Activated naive CD8-positive, alpha-beta T cell treated with anti-CD3 and anti-CD28 coated beads, Interleukin-2, amount 50 U/mL, for 24 hours (primary cell): ENCODE measurements at places on chromosomes 12 and 14.

DNA sequence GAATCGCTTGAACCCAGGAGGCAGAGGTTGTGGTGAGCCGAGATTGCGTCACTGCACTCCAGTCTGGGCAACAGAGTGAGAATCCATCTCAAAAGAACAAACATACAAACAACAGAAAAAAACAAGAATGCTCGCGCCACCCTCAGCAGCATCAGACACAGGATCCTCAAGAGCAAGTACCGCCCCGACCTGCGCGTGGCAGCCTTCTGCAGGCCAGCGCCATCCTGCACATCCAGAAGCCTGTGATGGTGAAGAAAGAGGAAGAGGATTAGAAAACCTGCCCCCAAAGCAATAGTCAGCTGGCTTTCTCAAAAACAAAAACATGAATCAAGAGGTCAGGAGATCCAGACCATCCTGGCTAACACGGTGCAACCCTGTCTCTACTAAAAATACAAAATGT is 30.0 kb upstream of the EID3 start:
- DNase-seq: no peak
- H3K27ac ChIP-seq: no peak overlapping the region
- H3K4me1 ChIP-seq: peaks cover 8% of the 10 kb centered on the region
- no peaks in the 10 kb centered on the region for H3K27me3 ChIP-seq
- no peak overlapping the region for H3K4me3 ChIP-seq
- H3K36me3 ChIP-seq: no peaks in the 10 kb centered on the region

DNA sequence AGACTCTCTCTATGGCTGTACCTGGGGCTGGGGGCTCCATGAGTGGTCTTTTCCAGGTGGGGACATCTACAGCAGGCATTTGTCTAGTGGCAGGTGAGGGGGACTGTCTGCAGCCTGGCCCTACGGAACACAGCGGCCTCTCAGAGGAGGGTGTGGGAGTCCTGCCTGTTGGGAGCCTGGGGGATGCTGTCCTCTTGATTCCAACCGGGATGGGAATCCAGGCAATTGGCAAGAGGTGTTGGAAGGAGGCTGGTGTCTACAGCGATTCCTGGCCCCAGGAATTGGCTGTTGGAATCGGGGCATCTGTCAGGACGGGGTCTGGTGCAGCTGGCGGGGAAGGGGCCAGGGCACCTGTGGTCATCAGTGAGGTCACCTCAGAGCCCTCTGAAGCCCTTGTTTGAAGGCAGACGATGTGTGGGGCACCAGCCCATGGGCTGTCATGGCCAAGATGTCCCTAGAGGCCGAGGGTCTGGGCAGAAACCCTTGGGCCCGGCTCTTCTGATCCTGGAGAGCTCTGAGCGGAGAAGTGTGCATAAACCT is 386.3 kb downstream of the TMEM121 start:
- peaks cover 3% of the 10 kb centered on the region for H3K27me3 ChIP-seq
- H3K36me3 ChIP-seq: peaks cover 1% of the 10 kb centered on the region
- H3K4me3 ChIP-seq: no peak overlapping the region
- no peak overlapping the region for H3K27ac ChIP-seq
- peaks cover 7% of the 10 kb centered on the region for H3K4me1 ChIP-seq

GRCh38 chr12:89474615-89475014 is 50.0 kb downstream of the GALNT4 start:
- DNase-seq: no peak
- H3K36me3 ChIP-seq: peaks cover 1% of the 10 kb centered on the region
- H3K4me3 ChIP-seq: no peak overlapping the region
- peaks cover 58% of the 10 kb centered on the region for H3K4me1 ChIP-seq
- H3K27ac ChIP-seq: peak overlapping the region; percentile 45

DNA sequence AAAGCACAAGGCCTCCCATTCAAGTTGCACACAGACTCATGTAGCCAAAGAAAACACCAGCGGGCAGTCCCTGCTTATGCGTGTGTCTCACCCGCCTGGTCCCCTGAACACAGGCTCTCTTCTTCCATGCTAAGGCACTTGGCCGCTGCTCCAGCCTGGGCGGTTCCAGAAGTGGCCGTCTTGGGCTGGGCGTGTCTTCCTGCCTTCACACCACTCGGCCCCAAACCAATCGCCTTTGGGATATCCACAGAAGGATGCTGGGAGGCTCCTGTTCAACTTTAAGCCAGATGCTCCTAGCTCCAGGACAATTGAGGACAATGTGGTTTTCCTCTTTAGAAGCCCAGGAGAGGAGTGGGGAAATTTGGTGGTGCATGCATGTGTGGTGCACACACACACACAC is 2.2 kb downstream of the SCARB1 start:
- no peaks in the 10 kb centered on the region for H3K27me3 ChIP-seq
- peaks cover 21% of the 10 kb centered on the region for H3K4me1 ChIP-seq
- H3K36me3 ChIP-seq: peaks cover 19% of the 10 kb centered on the region

- no peaks in the 10 kb centered on the region for H3K4me1 ChIP-seq
- no peak for DNase-seq
- no peak overlapping the region for H3K27ac ChIP-seq
- H3K4me3 ChIP-seq: no peak overlapping the region
- H3K36me3 ChIP-seq: no peaks in the 10 kb centered on the region
These were observed 196.0 kb upstream of the EEA1 start for GRCh38 chr12:93125126-93125525.

DNA sequence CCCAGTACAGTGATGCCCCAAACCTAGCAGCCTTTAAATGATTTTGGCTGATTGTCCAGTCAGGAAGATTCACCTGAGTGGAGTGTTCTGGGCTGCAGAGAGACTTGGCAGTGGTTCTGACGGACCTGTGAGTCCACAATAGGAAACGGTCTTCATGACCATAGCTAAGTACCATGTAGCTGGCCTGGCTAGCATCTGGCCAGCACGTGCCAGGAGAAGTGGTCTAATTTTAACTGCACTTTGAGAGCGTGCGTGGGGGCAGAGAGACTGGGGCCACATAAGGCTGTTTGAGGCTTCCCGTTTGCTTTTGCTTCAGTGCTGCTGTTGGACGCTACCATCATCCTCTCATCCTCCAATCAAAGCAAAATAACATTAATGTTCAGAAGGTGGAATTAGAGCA is 54.7 kb downstream of the PPM1A start:
- no peak for DNase-seq
- H3K4me1 ChIP-seq: no peaks in the 10 kb centered on the region
- H3K27me3 ChIP-seq: no peaks in the 10 kb centered on the region
- H3K27ac ChIP-seq: no peak overlapping the region
- H3K36me3 ChIP-seq: peaks cover 4% of the 10 kb centered on the region
- H3K4me3 ChIP-seq: no peak overlapping the region

- no peaks in the 10 kb centered on the region for H3K27me3 ChIP-seq
- peaks cover 83% of the 10 kb centered on the region for H3K4me1 ChIP-seq
- peaks cover 83% of the 10 kb centered on the region for H3K36me3 ChIP-seq
- no peak for DNase-seq
- no peak overlapping the region for H3K27ac ChIP-seq
- H3K4me3 ChIP-seq: no peak overlapping the region
These were observed 13.1 kb downstream of the LDHB start for GRCh38 chr12:21644516-21644915.

GRCh38 chr12:12788131-12788530 is 2.7 kb downstream of the APOLD1 start:
- no peak for DNase-seq
- peak overlapping the region; percentile 86 for H3K27ac ChIP-seq
- peaks cover 2% of the 10 kb centered on the region for H3K36me3 ChIP-seq
- H3K4me1 ChIP-seq: peaks cover 33% of the 10 kb centered on the region

DNA sequence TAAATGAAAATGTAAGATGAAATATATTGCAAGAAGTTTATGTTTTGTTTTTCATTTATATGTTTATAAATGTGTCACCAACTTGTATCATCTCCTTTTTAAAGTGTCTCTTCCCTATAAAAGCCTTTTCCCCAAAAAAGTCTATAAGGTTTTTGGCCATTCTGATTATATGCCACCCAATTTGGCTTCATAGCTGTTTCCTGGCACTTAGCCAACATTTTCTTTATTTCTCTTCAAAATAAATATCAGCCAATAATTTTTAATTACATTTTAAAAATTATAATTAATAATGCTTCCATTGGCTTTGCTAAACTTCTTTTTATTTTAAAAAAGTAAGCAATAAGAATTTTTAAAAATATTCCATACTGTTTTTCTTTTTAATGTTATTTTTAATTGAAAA is 171.8 kb downstream of the RASSF9 start:
- H3K27ac ChIP-seq: no peak overlapping the region
- H3K4me1 ChIP-seq: no peaks in the 10 kb centered on the region
- H3K36me3 ChIP-seq: no peaks in the 10 kb centered on the region
- no peak overlapping the region for H3K4me3 ChIP-seq

GRCh38 chr14:36520601-36521525 is 831 bp upstream of the NKX2-1 start:
- peaks cover 75% of the 10 kb centered on the region for H3K27me3 ChIP-seq
- DNase-seq: no peak
- peaks cover 15% of the 10 kb centered on the region for H3K4me1 ChIP-seq
- H3K36me3 ChIP-seq: no peaks in the 10 kb centered on the region

GRCh38 chr12:19234981-19235871 is 105.7 kb downstream of the PLEKHA5 start:
- H3K36me3 ChIP-seq: no peaks in the 10 kb centered on the region
- DNase-seq: no peak
- no peaks in the 10 kb centered on the region for H3K27me3 ChIP-seq
- no peak overlapping the region for H3K4me3 ChIP-seq
- peaks cover 11% of the 10 kb centered on the region for H3K4me1 ChIP-seq
- H3K27ac ChIP-seq: no peak overlapping the region

DNA sequence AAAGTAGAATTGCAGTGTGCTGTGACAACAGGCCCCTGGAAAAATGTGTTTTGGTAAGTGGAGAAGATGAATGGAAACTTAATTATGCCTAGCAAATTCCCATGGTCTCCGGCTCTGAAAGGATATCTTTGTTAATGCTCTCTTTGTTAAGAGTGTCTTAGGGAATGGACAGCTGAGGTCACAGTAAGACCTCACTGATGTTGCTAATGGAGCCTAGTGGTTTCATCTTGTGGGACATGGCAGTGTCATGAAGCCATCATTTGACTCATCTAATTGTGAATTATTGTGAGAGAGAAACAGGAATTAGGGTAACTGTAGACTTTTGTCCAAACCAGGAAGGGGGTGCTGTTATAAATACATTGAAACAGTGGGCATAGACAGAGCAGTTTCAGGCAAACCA is 330.3 kb downstream of the TMTC2 start:
- H3K4me3 ChIP-seq: no peak overlapping the region
- DNase-seq: no peak
- H3K27ac ChIP-seq: no peak overlapping the region
- H3K36me3 ChIP-seq: no peaks in the 10 kb centered on the region
- H3K27me3 ChIP-seq: no peaks in the 10 kb centered on the region
- peaks cover 3% of the 10 kb centered on the region for H3K4me1 ChIP-seq

GRCh38 chr14:53599221-53599945 is 357.2 kb downstream of the BMP4 start:
- H3K27ac ChIP-seq: no peak overlapping the region
- H3K4me3 ChIP-seq: no peak overlapping the region

GRCh38 chr14:26599291-26599690 is 1.5 kb upstream of the NOVA1 start:
- no peak for DNase-seq
- H3K27me3 ChIP-seq: peaks cover 35% of the 10 kb centered on the region
- H3K27ac ChIP-seq: no peak overlapping the region
- H3K4me1 ChIP-seq: peaks cover 2% of the 10 kb centered on the region
- H3K4me3 ChIP-seq: no peak overlapping the region

DNA sequence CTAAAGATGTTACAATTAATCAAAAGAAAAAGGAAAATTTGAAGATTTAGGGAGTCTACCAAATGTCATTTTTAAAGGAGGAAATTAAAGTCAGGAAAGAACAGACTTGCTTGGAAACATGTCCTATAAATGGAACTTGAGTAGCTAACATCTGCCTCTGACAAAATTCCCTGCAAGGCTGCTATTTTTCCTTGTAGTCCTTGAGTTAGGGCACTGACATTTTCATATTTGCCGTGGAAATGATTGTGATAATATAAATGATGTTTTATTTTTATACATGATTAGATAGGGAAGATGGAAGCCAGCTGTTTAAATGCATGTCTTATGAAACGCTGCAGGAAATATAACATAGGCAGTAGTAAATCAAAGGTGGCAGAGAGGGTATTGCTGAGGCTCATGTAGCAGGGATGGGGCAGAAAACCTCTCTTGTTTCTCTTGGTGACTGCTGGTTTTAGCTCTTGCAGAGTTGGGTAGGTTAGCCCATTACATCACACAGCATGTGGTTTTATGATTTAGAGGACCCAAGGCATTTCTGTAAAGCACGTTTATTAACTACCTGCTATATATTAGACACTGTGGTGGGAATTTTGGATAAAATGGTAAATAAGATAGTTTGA is 21.7 kb downstream of the NUBPL start:
- no peak overlapping the region for H3K27ac ChIP-seq
- no peaks in the 10 kb centered on the region for H3K4me1 ChIP-seq
- no peaks in the 10 kb centered on the region for H3K27me3 ChIP-seq
- DNase-seq: no peak
- no peak overlapping the region for H3K4me3 ChIP-seq

- H3K4me1 ChIP-seq: peaks cover 19% of the 10 kb centered on the region
- H3K36me3 ChIP-seq: peaks cover 14% of the 10 kb centered on the region
- no peak overlapping the region for H3K4me3 ChIP-seq
- no peaks in the 10 kb centered on the region for H3K27me3 ChIP-seq
- H3K27ac ChIP-seq: no peak overlapping the region
- no peak for DNase-seq
These were observed 121.9 kb upstream of the ATF1 start for GRCh38 chr12:50642035-50642451.

GRCh38 chr12:114430306-114430705 is 24.4 kb upstream of the TBX5 start:
- no peak overlapping the region for H3K27ac ChIP-seq
- H3K4me3 ChIP-seq: no peak overlapping the region
- DNase-seq: no peak
- no peaks in the 10 kb centered on the region for H3K36me3 ChIP-seq
- H3K27me3 ChIP-seq: peaks cover 15% of the 10 kb centered on the region
- no peaks in the 10 kb centered on the region for H3K4me1 ChIP-seq

DNA sequence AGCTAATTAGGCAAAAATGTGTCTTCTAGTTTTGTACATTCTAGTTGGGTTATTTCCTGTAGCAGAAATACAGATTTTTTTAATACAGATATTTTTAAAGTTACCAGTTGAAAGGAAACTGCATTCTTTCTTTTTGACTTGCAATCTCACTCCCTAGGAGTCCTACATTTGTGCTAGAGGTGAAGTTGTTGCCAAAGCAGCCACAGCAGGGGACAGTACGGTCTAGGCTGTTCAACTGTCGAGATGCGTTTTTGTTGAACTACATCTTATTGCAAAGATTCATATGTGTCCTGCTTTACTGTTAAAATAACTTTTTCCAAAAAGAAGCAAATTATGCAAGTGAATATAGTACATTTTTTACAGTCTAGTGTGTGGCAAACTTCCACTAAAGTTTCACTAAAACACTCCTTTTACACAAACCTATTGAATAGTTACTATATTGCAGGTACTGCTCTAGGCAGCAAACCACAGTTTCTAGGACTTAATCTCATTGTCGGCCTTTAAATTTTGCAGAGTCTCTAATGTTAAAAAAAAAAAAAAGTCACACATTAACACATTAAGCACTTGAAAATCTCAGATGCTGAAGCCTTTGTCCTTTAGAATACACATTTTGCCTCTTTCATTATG is 30.2 kb upstream of the SRGAP1 start:
- H3K4me1 ChIP-seq: peaks cover 28% of the 10 kb centered on the region
- no peaks in the 10 kb centered on the region for H3K27me3 ChIP-seq
- H3K36me3 ChIP-seq: no peaks in the 10 kb centered on the region
- no peak for DNase-seq
- peak overlapping the region; percentile 66 for H3K27ac ChIP-seq

- no peak overlapping the region for H3K27ac ChIP-seq
- H3K36me3 ChIP-seq: no peaks in the 10 kb centered on the region
- H3K4me3 ChIP-seq: no peak overlapping the region
- no peaks in the 10 kb centered on the region for H3K4me1 ChIP-seq
These were observed 1109.8 kb downstream of the TMTC2 start for GRCh38 chr12:83796531-83796930.

GRCh38 chr12:117900561-117900960 is 68.2 kb downstream of the KSR2 start:
- peaks cover 3% of the 10 kb centered on the region for H3K36me3 ChIP-seq
- H3K4me3 ChIP-seq: no peak overlapping the region
- peaks cover 6% of the 10 kb centered on the region for H3K27me3 ChIP-seq
- H3K27ac ChIP-seq: no peak overlapping the region
